ENCODE measurements at places on chromosomes 16 and 17. TPM values are rescaled to one million over a fixed set of nuclear protein-coding genes. Genes with fewer than 3 reads are reported as not detected.
A peak's percentile ranks its signal among the peaks of the same experiment; 100 is the strongest.

GRCh38 chr16:11361701-11362451 lies 16.6 kb downstream of the RMI2 start:
- no peak overlapping the region for H3K27ac ChIP-seq
- H3K4me1 ChIP-seq, result peaks cover 58% of the 10 kb centered on the region
- DNase-seq, result no peak
- no peaks in the 10 kb centered on the region for H3K36me3 ChIP-seq
- H3K27me3 ChIP-seq, result no peaks in the 10 kb centered on the region
- no peak overlapping the region for H3K4me3 ChIP-seq

GRCh38 chr16:49859125-49859811 lies 3.4 kb upstream of the ZNF423 start:
- no peak for DNase-seq
- peak overlapping the region; percentile 73 for H3K4me3 ChIP-seq
- peak overlapping the region; percentile 82 for H3K27ac ChIP-seq
- H3K27me3 ChIP-seq, result peaks cover 22% of the 10 kb centered on the region
- no peaks in the 10 kb centered on the region for H3K36me3 ChIP-seq
- peaks cover 19% of the 10 kb centered on the region for H3K4me1 ChIP-seq

- no peak overlapping the region for H3K27ac ChIP-seq
- no peaks in the 10 kb centered on the region for H3K36me3 ChIP-seq
Measured at GRCh38 chr17:9843152-9844010, 17.7 kb downstream of the GLP2R start.

- DNase-seq, result no peak
- H3K4me1 ChIP-seq, result no peaks in the 10 kb centered on the region
- no peak overlapping the region for H3K27ac ChIP-seq
- H3K4me3 ChIP-seq, result no peak overlapping the region
- H3K36me3 ChIP-seq, result no peaks in the 10 kb centered on the region
Measured at GRCh38 chr16:20944861-20945574, 44.4 kb downstream of the LYRM1 start.

ALOX15 gene
- total RNA-seq, result 6.1 TPM

GSPT1 gene
- total RNA-seq, result 107 TPM

CAPNS2 gene
- 2.0 TPM for total RNA-seq

All from lower lobe of right lung (tissue), 2 donors.